ENCODE measurements at places on chromosomes 11 and 22. TPM values are rescaled to one million over a fixed set of nuclear protein-coding genes. Genes with fewer than 3 reads are reported as not detected.

Gene UPK3A
- not detected for total RNA-seq

Gene FGF19
- total RNA-seq, result 0.35 TPM

Gene MMP1
- total RNA-seq, result not detected

Gene C1QTNF4
- total RNA-seq, result 0.19 TPM

Gene APOC3
- not detected for total RNA-seq

Gene ATP5MG
- 176 TPM for total RNA-seq

Gene SLC16A8
- not detected for total RNA-seq

Gene KCNC1
- total RNA-seq, result not detected

Gene VPS37C
- total RNA-seq, result 13.0 TPM

Gene LRRC55
- total RNA-seq, result not detected

Gene RAG1
- total RNA-seq, result 0.50 TPM

Gene SLC25A45
- total RNA-seq, result 18.8 TPM

Gene OR10A2
- total RNA-seq, result not detected

Gene PGA5
- total RNA-seq, result not detected

Gene MRGPRX4
- total RNA-seq, result not detected

Gene TMEM121B
- 0.07 TPM for total RNA-seq
